ENCODE measurements at places on chromosomes 1 and 21.
A peak's percentile ranks its signal among the peaks of the same experiment; 100 is the strongest.

DNA sequence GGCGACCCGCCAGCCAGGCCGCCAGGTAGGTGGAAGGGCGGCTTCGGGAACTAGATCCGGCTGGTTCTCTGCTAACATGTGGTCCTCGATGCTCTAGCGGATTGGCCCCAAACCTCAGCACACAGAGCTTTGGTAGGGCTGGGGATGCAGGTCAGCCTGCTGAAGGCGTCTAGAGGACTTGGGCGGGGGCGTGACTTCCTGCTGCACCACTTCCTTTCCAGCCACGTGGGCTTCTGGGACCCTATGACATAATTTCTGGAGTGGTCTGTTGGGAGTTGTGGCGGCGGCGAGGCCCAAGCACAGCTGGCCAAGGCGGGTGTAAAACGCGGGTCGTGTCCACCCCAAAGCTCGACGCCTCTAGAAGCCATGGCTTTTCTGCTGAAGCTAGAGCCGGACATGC lies 124.5 kb downstream of the ATF6 start:
- DNase-seq: no peak

DNA sequence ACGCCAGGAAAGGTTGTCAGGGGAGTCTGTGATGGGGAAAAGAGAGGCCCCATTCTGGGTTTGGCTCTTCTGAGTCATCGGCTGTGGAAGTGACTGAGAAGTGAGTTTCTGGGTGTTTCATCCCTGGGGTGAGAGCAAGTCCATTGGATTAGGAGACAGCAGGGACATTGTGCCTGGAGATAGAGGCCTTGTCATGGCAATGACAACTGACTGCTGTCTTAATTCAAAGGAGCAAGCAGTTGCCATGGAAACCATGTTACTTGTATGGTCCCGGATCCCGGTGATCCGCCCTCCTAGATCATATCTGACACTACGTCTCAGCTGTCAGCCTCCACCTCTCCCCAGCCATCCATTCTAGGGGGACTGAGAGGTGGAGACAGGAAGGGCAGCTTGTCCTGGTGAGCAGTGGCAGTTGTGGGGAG lies 34.4 kb downstream of the KIAA0040 start:
- no peak for DNase-seq

DNA sequence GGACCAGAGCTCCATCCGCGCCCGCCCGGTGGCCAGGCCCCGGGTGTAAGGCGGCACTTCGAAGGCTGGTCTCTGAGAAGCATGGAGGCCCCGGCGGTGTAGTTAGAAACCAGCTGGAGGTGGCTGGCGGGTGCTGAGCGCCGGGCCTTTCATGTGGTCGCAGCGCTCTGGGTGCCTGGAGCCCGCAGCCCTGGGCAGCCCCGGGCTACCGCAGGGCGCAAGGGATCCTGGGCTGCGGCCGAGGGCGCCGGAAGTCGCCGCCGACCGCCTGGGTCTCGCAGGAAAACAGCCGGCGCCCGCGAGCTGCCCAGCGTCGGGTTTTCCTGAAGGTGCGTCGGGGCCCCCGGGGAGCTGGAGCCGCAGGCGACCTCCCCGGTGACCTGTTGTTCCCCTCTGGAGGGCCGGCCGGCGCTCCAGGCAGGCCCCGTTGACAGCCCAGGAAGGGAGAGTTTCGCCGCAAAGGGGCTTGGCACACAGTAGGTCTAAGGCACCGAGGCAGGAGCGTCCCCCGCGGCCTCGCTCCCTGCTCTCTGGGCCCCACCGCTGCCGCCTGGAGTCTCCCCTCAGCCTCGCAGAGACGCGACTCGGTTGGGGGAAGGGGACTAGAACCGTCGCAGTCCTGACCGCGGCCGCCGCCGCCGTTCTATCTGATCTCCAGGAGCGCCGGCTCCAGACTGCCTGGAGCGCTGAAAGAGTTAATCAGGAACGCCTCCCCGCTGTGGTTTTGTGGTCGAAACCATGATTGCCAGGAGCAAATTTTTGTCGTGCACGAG lies 2.7 kb downstream of the GRHL3 start:
- DNase-seq: peak; percentile 29

- peak; percentile 38 for DNase-seq
Measured at GRCh38 chr1:162404550-162405160, 7.3 kb downstream of the SH2D1B start.

DNA sequence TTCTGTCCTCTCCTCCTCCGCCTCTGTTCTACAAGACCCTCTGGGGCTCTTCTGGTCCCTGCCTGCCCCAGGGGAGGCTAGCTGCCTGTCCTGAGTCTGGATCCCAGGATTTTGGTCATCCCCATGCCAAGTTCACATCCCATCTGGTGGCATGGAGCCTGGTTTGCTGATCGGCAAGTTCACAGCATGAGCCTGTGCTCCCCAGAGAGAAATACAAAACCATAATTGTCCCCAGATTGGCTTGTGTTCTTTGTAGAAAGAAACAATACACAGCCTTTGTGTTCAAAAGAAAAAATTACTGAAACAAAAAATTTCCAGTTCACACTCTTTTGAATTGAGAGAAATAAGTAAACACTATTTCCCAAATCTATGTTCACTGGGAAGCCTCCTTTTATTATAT lies 149.4 kb upstream of the ZC3H12A start:
- DNase-seq: no peak

DNA sequence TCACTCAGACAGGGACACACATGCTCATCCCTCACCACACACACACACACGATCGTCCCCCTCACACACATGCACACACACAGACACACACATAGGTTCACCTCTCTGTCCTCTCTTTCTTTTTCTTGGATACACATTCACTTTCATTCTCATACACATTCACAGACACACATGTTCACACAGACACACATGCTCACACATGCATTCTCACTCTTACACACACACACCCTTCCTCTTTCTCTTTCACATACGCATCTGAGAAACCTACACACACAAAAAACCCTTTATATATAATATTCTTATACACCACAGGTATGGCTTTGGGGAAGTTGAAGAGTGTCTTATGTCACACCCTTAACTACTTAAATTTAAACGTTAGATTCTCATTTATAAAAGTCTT lies 248.6 kb upstream of the RUNX1 start:
- no peak for DNase-seq

- no peak for DNase-seq
Measured at GRCh38 chr21:45256021-45256911, 31.4 kb downstream of the POFUT2 start.

- DNase-seq: no peak
Measured at GRCh38 chr1:29883411-29883832, 647.1 kb downstream of the PTPRU start.

DNA sequence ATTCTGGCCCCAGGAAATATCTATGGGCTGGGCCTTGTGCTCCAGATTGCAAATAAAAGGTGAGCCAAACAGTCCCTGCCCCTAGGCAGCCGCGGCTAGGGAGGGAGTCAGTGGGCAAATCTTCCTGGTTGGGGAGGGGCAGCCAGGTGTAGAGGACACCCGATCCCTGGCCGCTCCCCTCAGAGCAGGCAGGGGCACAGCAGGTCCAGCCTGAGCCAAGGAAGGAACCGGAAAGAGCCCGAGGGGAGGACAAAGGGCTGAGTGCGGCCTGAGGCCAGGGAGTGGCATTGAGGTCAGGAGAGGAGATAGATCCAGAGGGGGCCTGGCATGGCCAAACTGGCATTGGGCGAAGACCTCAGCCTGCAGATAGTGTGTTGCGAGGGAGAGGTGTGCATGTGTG lies 36.6 kb upstream of the ARF1 start:
- DNase-seq: no peak

- DNase-seq: no peak
Measured at GRCh38 chr1:246317332-246318035, 189.6 kb downstream of the SMYD3 start.

- DNase-seq: no peak
Measured at GRCh38 chr1:47687631-47688460, 250.0 kb downstream of the FOXD2 start.

All from AG04449 (cell line).